ENCODE measurements at places on chromosomes 7 and 10. TPM values are rescaled to one million over a fixed set of nuclear protein-coding genes. Genes with fewer than 3 reads are reported as not detected.

- H3K36me3 ChIP-seq = no peaks in the 10 kb centered on the region
- H3K4me1 ChIP-seq = no peaks in the 10 kb centered on the region
- H3K27ac ChIP-seq = no peak overlapping the region
- H3K27me3 ChIP-seq = no peaks in the 10 kb centered on the region
These were observed 240.4 kb downstream of the KLF6 start for GRCh38 chr10:3544561-3544960.

GRCh38 chr7:28346676-28347363 is 65.5 kb upstream of the CREB5 start:
- H3K27ac ChIP-seq = peak overlapping the region; percentile 76
- no peaks in the 10 kb centered on the region for H3K27me3 ChIP-seq
- H3K36me3 ChIP-seq = no peaks in the 10 kb centered on the region
- no peak for DNase-seq

- no peaks in the 10 kb centered on the region for H3K4me1 ChIP-seq
- no peak overlapping the region for H3K4me3 ChIP-seq
- no peak overlapping the region for H3K27ac ChIP-seq
These were observed 109.5 kb downstream of the DNAJB6 start for GRCh38 chr7:157446322-157446721.

The KIF20B gene
- total RNA-seq = 2.4 TPM

GRCh38 chr7:80473751-80474150 is 38.1 kb downstream of the GNAT3 start:
- no peak overlapping the region for H3K27ac ChIP-seq
- no peaks in the 10 kb centered on the region for H3K27me3 ChIP-seq
- no peaks in the 10 kb centered on the region for H3K36me3 ChIP-seq
- no peak for DNase-seq

DNA sequence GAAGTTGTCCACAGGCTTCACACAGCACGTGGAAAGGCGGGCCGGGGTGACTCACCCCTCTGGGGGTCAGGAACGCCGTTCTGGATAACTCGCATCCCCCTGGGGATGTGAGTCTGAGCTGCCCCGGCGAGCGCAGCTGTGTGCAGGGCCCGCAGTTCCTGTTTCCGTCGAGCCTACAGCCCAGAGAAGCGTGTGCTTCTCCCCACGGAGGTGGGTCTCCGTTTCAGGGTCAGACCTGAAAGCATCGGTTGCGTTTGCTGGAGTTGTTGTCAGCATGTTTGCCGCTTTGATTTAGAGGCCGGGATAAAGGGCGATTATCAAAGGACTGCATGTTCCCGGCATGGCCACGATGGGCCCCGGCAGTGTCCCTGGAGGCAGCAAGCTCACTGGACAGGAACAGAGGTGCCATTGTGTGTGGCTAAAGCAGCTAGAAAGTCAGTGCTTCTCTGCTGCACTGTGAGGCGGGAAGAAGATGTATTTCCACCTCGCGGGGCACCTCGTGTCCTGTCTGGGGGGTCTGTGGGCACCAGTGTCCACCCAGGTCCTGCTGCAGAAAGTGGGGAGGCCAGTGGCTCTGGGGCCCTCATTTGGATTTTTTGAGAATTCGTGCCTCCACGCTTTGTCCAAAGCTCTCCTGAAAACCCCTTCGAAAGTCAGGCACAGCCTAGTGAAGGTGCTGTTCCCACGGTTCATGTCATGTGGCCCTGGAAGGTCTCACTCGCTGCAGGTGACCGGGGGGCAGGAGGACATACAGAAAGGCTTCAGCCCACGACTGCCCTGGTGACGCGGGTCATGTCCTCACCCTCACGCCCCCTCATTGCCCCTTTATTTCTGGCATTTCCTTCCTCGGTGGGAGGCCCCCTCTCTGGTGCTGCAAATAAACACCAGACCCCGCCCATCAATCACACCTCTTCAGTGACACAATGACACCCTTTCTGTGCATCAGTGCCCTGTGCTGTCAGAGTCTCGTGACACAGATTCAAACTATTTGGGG is 27.4 kb upstream of the GDI2 start:
- peak overlapping the region; percentile 25 for H3K4me3 ChIP-seq
- DNase-seq = peak; percentile 41

DNA sequence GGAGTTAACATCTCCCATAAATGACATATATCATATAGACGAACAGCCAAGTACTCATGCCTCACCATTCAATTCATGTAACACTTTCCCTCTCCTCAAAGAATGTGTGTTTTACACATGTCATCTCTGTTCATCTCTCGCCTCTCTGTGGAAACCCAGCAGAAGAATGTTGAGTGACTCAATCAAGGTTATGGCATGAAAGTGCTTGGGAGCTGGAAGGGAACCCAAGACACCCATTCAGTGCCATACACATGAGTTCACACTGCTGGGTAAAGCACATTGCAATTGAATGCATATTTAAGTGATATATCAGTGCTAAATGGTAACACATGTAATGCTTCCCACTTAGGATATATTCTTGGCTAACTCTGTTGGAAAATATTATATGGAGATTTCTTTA is 322.9 kb downstream of the PTEN start:
- H3K27me3 ChIP-seq = no peaks in the 10 kb centered on the region
- no peak overlapping the region for H3K4me3 ChIP-seq

GRCh38 chr10:122478971-122479370 is 17.6 kb downstream of the HTRA1 start:
- no peak overlapping the region for H3K27ac ChIP-seq
- H3K36me3 ChIP-seq = no peaks in the 10 kb centered on the region
- no peak overlapping the region for H3K4me3 ChIP-seq
- no peaks in the 10 kb centered on the region for H3K27me3 ChIP-seq
- peaks cover 25% of the 10 kb centered on the region for H3K4me1 ChIP-seq

The SPOCK2 gene
- 8.6 TPM for total RNA-seq

DNA sequence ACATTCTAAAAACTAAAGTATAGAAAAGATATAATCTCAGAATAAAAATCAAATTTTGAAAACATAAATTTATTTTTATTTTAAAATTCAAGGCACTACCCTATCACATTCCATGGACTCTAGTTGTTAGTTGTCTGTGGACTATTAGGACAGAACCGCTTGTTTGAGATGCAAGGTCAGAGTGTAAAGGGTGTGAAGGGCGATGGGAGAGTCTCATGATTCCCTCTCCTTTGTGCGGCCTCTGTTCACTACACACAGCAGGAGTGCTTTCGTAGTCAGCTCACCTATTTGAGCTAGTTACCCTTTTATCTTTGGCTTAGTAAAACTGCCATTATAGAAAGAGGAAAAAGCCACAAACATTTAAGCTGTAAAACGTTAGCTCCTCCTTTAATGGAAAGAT is 189.8 kb upstream of the TEX47 start:
- no peak for DNase-seq
- no peak overlapping the region for H3K27ac ChIP-seq
- H3K36me3 ChIP-seq = no peaks in the 10 kb centered on the region
- H3K4me1 ChIP-seq = no peaks in the 10 kb centered on the region
- no peaks in the 10 kb centered on the region for H3K27me3 ChIP-seq

The ZNF775 gene
- total RNA-seq = 3.1 TPM

DNA sequence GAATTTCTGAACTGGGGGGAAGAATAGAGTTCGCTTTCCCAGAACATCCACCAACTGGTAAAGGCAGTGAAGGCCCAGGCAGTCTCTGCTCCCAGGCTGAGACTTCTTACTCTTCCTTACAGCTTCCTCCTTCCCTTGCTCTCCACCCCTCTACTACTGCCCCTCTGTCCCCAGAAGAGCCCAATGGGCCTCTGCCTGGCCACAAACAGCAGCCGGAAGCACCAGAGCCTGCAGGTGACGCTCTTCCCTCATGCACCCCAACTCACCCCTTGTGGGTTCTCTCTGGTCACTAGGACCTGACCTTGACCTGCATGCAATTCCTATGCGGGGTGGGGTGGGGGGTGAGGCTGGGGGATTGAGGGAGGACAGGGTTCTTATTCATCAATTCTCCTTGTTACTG is 16.5 kb downstream of the FAM131B start:
- no peak overlapping the region for H3K27ac ChIP-seq
- DNase-seq = no peak
- H3K27me3 ChIP-seq = peaks cover 59% of the 10 kb centered on the region
- no peaks in the 10 kb centered on the region for H3K36me3 ChIP-seq
- peaks cover 5% of the 10 kb centered on the region for H3K4me1 ChIP-seq

GRCh38 chr10:26574783-26575182 is 122.7 kb upstream of the PDSS1 start:
- H3K36me3 ChIP-seq = no peaks in the 10 kb centered on the region
- H3K4me1 ChIP-seq = no peaks in the 10 kb centered on the region
- no peak for DNase-seq
- H3K4me3 ChIP-seq = no peak overlapping the region
- no peak overlapping the region for H3K27ac ChIP-seq

DNA sequence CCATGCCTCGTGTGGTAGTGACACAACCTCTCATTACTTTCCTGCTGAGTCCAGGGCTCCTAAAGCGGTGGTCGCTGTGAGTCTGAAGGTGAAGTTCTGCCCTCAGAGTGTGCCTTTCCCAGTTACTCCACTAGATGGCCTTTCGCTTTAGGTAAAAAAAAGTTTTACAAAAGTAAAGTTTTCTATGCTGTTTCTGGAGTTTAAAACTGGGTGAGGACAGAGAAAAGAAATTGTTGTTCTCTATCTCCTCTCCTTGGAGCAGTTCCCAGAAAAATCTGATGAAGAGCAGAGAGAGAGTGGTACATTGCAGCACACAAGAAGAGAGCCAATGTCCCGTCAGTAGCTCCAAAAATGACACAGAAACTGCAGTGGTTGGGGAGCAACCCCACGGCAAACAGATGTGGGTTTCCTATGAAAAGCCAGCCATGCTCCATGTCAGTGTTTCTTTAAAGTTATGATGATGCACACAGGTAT is 257.1 kb downstream of the GLI3 start:
- H3K27ac ChIP-seq = no peak overlapping the region
- H3K4me3 ChIP-seq = no peak overlapping the region
- H3K36me3 ChIP-seq = no peaks in the 10 kb centered on the region
- no peak for DNase-seq
- no peaks in the 10 kb centered on the region for H3K27me3 ChIP-seq

GRCh38 chr10:101672536-101672935 is 22.4 kb downstream of the FBXW4 start:
- peaks cover 96% of the 10 kb centered on the region for H3K36me3 ChIP-seq
- H3K27ac ChIP-seq = no peak overlapping the region
- peak; percentile 62 for DNase-seq
- no peak overlapping the region for H3K4me3 ChIP-seq
- no peaks in the 10 kb centered on the region for H3K27me3 ChIP-seq

DNA sequence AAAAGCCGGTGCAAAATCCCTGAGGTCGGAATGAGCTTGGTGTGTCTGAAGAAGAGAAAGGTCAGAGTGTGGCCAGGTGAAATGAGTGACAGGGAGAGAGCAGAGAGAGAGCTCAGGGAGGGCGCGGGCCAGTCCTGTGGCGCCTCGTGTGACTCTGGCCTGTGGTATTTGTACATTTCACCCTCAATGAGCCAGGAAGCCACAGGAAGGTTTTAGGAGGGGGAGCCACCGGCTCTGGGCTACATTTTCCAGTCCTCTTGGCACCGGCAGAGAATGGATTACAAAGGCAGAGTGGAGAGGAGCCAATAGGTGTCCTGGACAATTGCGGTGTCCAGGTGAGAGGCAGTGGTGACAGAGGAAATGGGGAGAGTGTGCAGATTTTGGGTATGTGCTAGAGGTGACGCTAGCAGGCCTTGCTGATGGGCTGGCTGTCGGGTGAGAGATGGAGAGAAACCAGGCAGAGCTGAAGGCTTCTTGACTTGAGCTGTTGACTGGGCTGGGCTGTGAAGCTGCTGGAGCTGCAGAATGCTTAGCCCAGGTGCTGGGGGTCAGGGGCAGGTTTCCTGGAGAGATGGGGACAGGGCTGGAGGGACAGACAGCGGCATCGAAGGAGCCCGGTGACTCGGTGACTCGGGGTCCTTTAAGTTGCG is 38.1 kb downstream of the COL13A1 start:
- no peaks in the 10 kb centered on the region for H3K36me3 ChIP-seq
- DNase-seq = no peak

The ARHGAP22 gene
- total RNA-seq = 3.8 TPM

The PILRA gene
- 2.0 TPM for total RNA-seq

The HDAC9 gene
- total RNA-seq = 39.6 TPM

The ELMO1 gene
- 10.0 TPM for total RNA-seq

DNA sequence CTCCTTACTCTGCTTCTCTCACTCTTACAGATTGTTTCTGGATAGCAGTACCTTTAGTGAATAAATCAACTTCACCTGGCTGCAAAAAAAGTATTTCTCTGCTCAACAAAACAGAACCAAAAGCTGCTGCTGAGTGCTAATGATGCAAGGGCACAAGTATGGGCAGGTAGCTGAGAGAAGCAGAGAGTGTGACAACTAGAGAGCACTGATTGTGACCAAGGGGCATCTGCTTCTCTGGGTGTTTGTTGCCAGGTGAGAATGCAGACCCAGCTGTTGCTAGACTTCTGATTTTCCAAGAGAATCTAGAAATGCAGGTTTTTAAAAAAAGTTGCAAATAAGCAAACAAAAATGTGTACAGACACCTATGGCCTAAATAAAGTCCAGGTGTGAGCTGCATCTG is 25.3 kb upstream of the PPIF start:
- H3K4me3 ChIP-seq = no peak overlapping the region
- peaks cover 11% of the 10 kb centered on the region for H3K4me1 ChIP-seq
- H3K27ac ChIP-seq = no peak overlapping the region
- no peaks in the 10 kb centered on the region for H3K27me3 ChIP-seq
- no peaks in the 10 kb centered on the region for H3K36me3 ChIP-seq

The MEOX2 gene
- total RNA-seq = 7.7 TPM

- H3K4me3 ChIP-seq = peak overlapping the region; percentile 37
- peaks cover 38% of the 10 kb centered on the region for H3K36me3 ChIP-seq
- no peaks in the 10 kb centered on the region for H3K27me3 ChIP-seq
- no peak overlapping the region for H3K27ac ChIP-seq
- no peak for DNase-seq
- peaks cover 36% of the 10 kb centered on the region for H3K4me1 ChIP-seq
These were observed 1.9 kb downstream of the DHX32 start for GRCh38 chr10:125878957-125879835.

DNA sequence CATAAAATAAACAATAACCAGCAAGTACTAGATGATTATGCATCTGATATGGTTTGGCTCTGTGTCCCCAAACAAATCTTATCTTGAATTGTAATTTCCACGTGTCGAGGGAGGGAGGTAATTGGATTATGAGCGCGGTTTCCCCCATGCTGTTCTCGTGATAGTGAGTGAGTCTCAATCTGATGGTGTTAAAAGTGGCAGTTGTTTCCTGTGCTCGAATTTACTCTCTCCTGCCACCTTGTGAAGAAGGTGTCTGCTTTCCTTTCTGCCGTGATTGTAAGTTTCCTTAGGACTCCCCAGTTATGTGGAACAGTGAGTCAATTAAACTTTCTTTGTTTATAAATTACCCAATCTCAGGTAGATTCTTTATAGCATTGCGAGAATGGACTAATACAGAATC is 15.1 kb downstream of the CNTNAP2 start:
- no peak for DNase-seq
- H3K27me3 ChIP-seq = no peaks in the 10 kb centered on the region
- H3K4me1 ChIP-seq = no peaks in the 10 kb centered on the region
- no peak overlapping the region for H3K4me3 ChIP-seq
